ENCODE measurements at places on chromosomes 5 and 9. TPM values are rescaled to one million over a fixed set of nuclear protein-coding genes. Genes with fewer than 3 reads are reported as not detected.

PCDHGA9 gene
- 6.1 TPM for total RNA-seq

ZNF462 gene
- 18.0 TPM for total RNA-seq

SHB gene
- total RNA-seq, result 27.4 TPM

SPINK4 gene
- total RNA-seq, result not detected

RHOBTB3 gene
- total RNA-seq, result 52.3 TPM

OR5C1 gene
- total RNA-seq, result not detected

IFNA2 gene
- not detected for total RNA-seq

SLC34A1 gene
- total RNA-seq, result not detected

SLC4A9 gene
- not detected for total RNA-seq

AMBP gene
- not detected for total RNA-seq

PCDHGA11 gene
- 11.4 TPM for total RNA-seq

LAMC3 gene
- under 0.01 TPM for total RNA-seq

SH2D3C gene
- total RNA-seq, result 85.9 TPM

SLC6A7 gene
- not detected for total RNA-seq

IFNA13 gene
- total RNA-seq, result not detected

DOK3 gene
- 3.3 TPM for total RNA-seq

RXFP3 gene
- total RNA-seq, result not detected

HDHD3 gene
- 9.2 TPM for total RNA-seq

ZNF618 gene
- total RNA-seq, result 41.2 TPM

CAMLG gene
- total RNA-seq, result 30.9 TPM

SLCO6A1 gene
- not detected for total RNA-seq

ANKRD20A1 gene
- total RNA-seq, result 0.98 TPM

LRRC14B gene
- not detected for total RNA-seq

INSL4 gene
- total RNA-seq, result not detected

SMIM33 gene
- not detected for total RNA-seq

RABGAP1 gene
- 44.5 TPM for total RNA-seq

PCDHGC5 gene
- total RNA-seq, result 1.4 TPM

SIT1 gene
- not detected for total RNA-seq

ARHGEF37 gene
- 16.7 TPM for total RNA-seq

PDE8B gene
- 0.10 TPM for total RNA-seq

RNF14 gene
- 72.8 TPM for total RNA-seq
